ENCODE measurements at places on chromosomes 3 and 15.
A peak's percentile ranks its signal among the peaks of the same experiment; 100 is the strongest.

- no peak for DNase-seq
These were observed 14.2 kb downstream of the LRRC49 start for GRCh38 chr15:70906842-70907241.

- peak; percentile 77 for DNase-seq
These were observed 40.5 kb downstream of the HES1 start for GRCh38 chr3:194176274-194176991.

DNA sequence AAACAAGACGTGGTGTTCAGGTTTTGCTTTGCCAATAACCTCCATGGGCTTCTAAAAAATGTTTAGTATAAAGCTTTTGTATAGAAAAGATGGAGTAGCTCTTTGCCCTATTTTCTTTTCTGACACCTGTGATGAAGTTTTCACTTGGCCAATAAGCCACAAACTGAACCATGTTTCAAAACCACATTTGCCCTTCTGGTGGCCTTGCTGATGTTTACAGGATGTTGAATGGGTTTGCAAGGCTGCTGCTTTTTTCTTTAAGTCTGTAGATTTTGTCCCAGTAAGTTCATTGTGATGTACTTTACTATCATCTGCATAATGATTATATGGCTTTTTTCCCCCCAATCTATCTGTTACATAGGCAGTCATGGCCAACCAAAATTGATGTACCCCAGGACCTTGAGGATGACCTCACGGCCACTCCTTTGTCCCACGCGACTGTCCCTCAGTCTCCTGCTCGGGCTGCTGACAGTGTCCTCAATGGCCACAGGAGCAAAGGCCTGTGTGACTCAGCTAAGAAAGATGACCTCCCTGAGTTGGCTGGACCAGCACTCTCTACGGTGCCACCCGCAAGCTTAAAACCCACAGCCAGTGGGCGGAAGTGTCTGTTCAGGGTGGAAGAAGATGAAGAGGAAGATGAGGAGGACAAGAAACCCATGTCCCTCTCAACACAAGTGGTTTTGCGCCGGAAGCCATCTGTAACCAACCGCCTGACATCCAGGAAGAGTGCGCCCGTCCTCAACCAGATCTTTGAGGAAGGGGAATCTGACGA, 60.8 kb downstream of the SNRK start:
- DNase-seq = no peak

GRCh38 chr3:189907803-189908202, 212.9 kb downstream of the P3H2 start:
- no peak for DNase-seq

GRCh38 chr15:46938169-46938568, 779.1 kb upstream of the SEMA6D start:
- no peak for DNase-seq

DNA sequence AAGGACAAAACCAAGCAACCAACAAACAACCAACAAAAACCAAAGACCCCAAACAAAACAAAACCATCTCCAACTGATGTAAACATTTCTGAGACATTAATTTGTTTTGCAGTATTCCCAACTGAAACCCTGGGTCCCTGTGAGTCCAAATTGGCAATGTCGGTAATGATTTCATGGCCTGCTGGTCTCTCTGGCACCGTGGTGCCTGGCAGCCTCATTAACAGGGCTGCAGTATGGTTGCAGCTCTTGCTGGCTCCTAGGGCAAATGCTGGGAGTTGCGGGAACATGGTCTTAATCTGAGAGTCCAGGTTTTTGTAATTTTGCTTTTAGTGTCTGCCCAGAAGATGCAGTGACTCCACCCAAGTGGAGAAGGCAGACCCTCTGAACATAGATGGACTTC, 128.3 kb downstream of the SV2B start:
- no peak for DNase-seq

- no peak for DNase-seq
These were observed 137.0 kb downstream of the ARPP21 start for GRCh38 chr3:35776346-35776745.

DNA sequence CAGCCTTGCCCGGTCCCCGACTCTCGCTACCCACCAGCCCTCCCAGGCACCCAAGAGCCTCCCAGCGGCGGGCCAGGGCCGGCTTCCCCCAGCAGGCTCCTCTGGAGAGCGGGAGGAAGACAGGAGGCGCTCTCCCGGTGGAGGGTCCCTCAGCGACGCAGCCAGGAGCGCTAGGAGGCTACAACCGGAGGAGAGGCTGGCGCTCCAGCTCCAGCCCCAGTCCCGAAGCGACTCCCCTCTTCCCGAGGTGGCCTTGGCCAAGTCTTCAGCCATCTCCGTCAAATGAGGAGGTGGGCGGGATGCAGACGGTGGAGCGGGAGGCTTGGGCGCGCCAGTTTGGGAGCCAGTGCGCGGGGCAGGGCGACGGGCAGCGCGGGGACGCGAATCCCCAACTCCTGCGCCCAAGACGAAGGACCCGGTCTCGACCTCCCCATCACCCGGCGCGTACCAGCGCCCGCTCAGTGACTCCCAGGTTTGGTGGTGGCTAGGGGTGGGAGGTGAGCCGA, 722 bp downstream of the CHRNA3 start:
- DNase-seq = peak; percentile 32

DNA sequence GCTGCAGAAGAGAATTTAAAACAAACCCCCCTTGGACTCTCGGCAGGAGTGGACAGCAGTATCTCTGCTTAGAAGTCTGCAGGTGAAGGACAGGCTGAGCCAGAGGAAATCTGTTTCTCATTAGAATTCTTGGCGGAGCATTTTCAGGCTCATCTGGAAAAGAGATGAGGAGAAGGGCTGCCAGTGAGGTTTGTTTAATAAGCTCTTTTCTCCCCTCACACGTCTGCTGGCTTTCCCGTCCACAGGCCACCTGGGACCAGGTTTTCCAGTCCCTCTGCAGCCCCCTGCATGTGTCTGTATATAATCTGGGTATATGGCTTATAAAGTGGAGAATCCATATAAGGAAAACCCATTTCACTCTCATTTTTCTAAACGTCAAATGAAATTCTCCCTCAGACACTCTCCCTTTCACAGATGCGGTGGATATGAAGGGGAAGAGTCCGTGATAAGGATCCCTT, 155.4 kb upstream of the TPM1 start:
- peak; percentile 88 for DNase-seq
